SK-N-DZ (cell line): ENCODE measurements at places on chromosomes 16 and 17.

DNA sequence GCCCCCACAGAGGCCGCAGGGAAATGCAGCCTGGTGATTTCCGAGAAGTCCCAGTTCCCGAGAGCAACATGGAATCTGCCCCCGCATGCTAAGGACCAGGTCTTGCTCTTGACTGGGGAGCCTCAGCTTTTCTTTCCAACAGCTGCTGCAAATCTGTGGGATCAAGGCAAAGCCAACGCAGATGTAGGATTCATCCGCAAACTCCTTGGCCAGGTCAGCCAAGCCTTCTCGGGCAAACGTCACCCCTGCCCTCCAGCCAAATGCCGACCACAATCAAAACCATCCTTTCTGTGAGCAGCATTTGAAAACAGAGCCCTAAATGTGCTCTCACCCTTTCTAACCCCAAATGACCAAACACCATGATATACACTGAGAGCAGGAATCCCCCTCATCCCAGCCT is 54.0 kb downstream of the MRM3 start:
- no peak for DNase-seq

DNA sequence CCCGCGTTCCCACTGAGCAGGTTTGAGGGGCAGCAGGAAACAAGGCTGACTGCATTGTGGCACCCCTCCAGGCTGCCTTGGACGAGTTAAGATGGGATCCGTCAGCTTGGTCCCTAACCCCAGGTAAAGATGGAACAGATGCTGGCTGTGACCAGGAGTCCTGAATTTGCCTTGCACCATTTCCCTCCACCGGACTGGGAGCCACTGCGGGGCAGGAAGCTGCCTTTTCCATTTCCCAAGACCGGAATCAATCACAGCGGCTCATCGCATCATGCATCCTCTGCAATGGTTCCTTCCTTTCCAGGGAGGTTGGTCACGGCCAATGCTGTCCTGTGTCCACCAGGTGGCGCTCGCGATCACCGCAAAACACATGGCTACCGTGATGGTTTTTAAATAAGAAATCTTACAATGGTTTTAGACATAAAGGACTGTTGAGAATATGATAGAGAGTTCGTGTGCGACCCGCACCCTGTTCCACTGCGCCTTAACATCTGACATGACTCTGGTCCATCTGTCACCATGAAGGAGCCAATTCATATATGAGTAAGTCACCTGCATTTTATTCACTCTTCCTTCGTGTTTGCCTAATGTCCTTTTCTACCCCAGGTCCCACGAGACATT is 6.8 kb upstream of the MEAK7 start:
- peak; percentile 77 for DNase-seq

DNA sequence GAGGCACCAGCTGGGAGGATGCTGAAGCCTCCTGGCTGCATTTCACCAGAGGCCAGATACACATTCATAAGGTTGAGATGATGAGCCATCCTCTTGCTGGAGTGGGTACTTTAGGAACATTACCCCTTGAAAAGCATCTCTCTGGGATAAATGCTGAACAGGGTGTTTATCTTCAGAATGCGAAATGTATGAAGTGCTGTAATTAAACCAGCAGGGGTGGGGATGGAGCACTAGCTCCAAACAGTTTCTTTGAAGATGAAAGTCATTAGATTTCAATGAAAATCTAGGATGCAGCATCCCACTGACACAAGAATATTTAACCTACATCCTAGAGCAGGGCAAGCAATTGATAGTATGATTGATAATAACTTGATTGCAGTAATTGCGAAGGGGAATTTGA is 158.1 kb downstream of the CYLD start:
- DNase-seq = no peak

DNA sequence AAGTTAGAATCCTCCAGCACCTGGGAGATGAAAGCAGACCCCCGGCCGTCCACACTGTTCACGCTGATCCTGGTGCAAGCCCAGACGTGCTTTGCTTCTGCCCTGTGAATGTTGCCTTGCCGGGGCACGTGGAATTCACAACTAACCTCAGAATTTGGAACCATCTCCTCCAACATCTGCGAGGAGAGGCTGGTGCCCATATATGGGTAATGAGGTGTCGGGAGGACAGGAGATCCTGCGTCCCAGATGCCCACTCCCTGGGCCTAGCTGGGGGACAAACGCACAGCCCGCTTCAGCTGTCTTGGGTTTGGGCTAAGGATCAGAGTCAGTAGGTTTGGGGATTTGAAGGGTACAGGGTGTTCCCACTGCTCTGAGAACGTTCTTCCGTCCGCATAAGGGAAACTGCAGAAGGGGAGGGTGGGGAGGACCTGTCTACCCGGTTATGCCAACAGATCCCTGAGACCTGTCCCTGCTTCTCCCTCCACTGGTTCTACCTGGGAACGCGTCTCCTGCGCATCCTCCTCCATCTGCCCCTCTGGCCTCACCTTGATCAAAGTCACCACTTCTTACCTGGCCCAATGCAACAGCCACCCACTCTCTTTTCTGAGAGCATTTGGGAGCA is 14.1 kb downstream of the PPL start:
- DNase-seq = no peak

- no peak for DNase-seq
Measured at GRCh38 chr16:8928467-8928957, 35.2 kb downstream of the USP7 start.

DNA sequence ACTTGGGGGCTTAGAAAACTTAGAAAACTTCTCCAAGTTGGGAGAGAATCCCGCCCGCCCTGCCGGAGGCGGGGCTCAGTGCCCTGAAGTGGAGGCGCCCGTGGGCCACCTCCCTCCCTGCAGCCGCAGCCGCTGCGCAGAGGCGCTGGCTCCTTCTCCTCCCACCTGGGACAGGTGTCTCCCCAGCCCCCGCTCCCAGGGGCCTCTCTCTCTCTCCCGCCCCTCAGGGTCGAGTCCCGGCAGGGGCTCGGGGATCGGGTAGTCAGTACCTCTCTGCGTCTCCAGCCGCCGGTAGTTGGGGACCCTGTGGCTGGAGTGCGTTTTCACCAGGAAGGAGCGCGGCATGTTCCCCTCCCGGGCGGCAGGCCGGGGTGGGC is 257 bp downstream of the SNAI3 start:
- DNase-seq = no peak

DNA sequence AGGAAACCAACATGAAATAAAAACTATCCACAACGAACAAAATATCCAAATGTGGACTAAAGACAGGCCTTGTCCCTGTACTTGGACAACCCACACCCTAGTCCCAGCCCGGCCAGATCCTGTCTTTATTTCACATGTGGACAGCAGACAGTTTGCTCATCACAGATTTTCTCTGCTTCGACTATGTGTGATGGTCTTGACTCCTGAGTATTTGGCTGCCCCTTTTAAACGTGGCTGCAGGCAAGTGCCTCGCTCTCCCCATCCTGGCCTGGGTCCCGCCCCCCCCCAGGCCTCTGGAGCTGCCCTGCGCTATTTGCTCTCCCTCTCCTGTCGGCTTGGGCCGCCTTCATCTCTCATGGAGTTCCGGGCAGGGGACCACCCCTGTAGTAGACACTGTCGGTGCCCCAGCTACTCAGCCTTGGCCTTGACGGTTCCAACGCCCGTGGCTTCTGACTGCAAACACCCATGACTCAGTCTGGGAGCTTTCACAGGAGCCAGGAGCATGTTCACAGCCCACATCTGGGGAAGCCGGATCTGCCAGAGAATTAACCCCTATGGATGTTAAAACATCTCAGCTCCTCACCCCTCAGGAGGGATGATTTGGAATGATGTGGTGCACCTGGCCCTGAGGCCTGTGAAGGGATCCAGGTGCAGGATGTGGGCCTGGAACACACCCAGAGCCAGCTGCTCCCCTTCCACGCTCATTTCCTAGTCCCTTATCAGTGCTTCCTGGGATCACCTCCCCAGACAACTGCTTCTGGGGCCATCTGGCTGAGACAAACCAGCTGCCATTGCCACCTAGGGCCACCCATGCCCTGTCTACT is 229.7 kb upstream of the RPL38 start:
- DNase-seq = no peak

- DNase-seq = no peak
Measured at GRCh38 chr17:80528536-80528935, 16.1 kb upstream of the RPTOR start.

- DNase-seq = no peak
Measured at GRCh38 chr16:10150906-10151305, 31.3 kb downstream of the GRIN2A start.

- no peak for DNase-seq
Measured at GRCh38 chr17:50221864-50222545, 20.6 kb upstream of the COL1A1 start.

- DNase-seq = no peak
Measured at GRCh38 chr16:3454093-3454492, 10.6 kb downstream of the NAA60 start.

- no peak for DNase-seq
Measured at GRCh38 chr17:40576113-40576740, 11.0 kb upstream of the CCR7 start.

GRCh38 chr17:53100126-53100525 is 722.6 kb upstream of the KIF2B start:
- DNase-seq = no peak

GRCh38 chr17:56020369-56020768 is 132.9 kb upstream of the ANKFN1 start:
- DNase-seq = no peak

GRCh38 chr17:59845595-59846393 is 46.9 kb downstream of the TUBD1 start:
- no peak for DNase-seq

DNA sequence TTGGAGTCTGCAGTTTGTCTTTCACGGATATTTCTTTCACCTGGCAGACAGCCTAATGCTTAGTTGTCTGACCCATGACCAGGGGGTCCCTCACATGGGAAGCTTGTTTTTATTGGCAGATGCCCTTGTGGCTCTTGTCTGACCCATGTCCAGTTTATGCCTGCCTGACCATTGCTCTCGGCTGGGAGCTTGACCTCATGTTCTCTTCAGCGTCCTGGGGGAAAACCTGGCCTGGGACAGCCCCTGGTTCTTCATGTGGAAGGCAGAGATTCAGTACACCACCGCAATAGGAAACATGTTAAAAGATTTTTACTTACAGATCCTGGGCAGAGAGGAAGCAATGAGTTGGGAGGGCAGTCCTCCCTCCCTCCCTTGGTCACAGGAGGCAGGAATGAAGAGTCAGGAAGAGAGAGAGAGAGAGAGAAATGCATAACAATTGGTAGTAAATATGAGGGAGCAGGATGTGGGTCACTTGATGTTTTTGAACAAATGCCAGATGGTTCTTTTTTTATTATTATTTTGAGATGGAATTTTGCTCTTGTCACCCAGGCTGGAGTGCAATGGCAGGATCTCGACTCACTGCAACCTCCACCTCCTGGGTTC is 302.7 kb upstream of the MYOCD start:
- DNase-seq = no peak

DNA sequence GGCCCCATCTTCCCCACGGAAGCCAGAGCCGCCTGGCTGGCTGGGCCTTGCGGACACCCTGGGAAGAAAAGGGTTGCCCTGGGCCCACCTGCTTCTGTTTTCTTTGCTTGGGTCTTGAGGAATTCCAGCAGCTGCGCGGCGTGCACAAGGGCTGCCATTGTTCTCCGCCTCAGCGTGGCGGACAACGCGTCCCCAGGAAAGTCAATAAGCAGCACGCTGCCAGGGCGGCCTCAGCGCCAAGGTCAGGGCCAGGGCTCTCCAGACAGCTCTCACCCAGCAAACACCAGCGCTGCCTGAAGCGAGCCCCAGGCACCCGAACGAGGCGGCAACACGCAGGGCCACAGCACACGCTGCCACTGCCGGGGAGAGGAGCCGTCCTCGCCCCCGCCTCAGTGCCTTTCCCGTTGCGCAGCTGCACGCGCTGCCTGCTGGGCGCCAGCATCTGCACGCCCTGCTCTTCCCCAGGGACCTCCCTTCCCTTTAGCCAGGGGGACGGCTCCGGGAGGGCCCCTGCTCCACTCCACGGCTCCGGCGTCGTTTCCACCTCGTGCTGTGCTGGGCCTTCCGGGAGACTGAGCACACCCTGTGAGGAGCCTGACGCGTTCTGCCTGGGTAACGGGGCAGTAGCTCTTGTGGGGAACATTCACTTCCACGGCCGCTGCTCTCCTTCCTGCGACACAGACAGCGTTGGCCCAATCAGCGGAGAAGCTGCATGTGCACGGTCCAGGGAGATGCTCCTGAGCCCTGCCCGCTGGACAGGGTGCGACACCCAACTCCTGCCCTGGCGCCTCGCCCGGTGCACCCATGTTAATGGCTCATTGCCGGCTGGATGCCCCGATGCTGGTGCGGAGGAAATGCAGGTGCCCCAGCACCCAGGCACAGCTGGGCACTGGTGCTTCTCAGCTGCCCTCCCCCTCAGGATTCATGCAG is 57.8 kb downstream of the LMF1 start:
- DNase-seq = peak; percentile 47
